ENCODE measurements at places on chromosomes 13 and 19. TPM values are rescaled to one million over a fixed set of nuclear protein-coding genes. Genes with fewer than 3 reads are reported as not detected.

DNA sequence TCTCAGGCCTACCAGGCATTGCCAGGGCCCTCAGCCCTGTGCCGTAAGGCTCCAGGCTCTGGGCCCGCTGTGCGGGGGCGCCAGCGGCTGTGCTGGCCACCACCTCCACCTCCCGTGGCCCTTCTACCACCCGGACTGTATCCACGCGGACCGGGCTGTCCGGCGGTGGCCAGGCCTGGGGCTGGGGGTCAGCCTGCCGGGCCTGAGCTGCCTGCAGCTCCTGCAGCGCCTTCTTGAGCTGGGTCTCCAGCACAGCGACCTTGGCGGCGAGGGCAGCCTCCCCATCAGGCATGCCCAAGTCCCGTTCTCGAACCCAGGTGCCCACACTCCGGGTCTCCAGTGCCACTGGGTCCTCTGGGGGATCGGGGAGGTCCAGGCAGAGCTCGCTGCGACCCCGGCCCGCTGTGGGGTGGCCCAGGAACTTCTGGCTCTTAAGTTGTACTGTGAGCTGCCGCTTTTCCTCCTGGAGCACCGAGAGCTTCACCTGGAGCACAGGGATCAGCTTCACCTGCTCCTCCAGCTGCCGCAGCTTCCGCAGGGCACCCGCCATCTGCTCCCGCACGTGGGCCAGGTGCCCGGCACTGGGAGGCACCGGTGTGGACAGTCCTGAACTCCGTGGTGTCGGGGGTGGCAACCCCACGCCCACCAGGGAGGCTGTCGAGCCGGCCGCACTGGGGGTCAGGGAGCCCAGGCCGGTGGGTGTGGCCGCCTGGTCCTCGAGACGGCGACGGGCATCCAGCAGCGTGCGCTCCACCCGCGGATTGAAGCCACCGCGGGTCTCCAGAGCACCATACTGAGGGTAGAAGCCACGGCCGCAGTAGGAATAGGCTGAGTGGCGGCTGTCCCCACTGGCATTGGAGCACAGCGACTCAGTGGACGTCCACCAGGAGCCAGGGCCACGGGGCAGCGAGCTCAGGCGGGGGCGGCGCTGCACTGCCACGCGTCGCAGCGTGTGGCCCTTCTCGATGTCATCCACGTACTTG, 4.1 kb downstream of the KANK2 start:
- H3K4me1 ChIP-seq = peaks cover 2% of the 10 kb centered on the region
- DNase-seq = no peak
- no peak overlapping the region for H3K27ac ChIP-seq

DNA sequence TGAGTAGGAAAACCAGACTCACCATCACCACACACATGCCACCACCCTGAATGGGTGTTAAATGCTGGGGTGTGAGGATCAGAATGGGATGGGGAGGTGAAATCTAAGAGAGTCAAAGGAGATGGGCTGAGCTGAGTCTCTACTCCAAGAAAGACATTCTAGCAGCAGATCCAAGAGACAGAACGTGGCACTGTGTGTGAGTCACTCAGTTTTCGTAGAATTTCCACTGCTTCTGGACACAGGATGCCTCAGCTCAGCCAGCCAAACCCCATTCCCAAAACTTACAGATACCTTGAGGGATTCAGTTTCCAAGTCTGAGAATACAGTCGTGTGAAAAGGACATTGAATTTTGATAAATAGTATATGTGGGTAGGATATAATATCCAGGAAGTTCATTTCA, 7.3 kb upstream of the CYP2A7 start:
- H3K4me3 ChIP-seq = no peak overlapping the region
- H3K27ac ChIP-seq = no peak overlapping the region
- no peak for DNase-seq
- H3K36me3 ChIP-seq = no peaks in the 10 kb centered on the region
- H3K4me1 ChIP-seq = peaks cover 1% of the 10 kb centered on the region

- no peak for DNase-seq
- H3K27ac ChIP-seq = no peak overlapping the region
- H3K4me1 ChIP-seq = no peaks in the 10 kb centered on the region
- no peaks in the 10 kb centered on the region for H3K27me3 ChIP-seq
- H3K4me3 ChIP-seq = no peak overlapping the region
- no peaks in the 10 kb centered on the region for H3K36me3 ChIP-seq
These were observed 506.6 kb downstream of the PCDH9 start for GRCh38 chr13:66723576-66723975.

Gene PGLYRP1
- total RNA-seq = not detected

Gene KISS1R
- total RNA-seq = 6.1 TPM

Gene CHMP2A
- total RNA-seq = 81.5 TPM

Gene CELF5
- 1.6 TPM for total RNA-seq
